ENCODE measurements at places on chromosomes 12 and 14. TPM values are rescaled to one million over a fixed set of nuclear protein-coding genes. Genes with fewer than 3 reads are reported as not detected.
A peak's percentile ranks its signal among the peaks of the same experiment; 100 is the strongest.

Gene STYK1
- not detected for polyA plus RNA-seq

DNA sequence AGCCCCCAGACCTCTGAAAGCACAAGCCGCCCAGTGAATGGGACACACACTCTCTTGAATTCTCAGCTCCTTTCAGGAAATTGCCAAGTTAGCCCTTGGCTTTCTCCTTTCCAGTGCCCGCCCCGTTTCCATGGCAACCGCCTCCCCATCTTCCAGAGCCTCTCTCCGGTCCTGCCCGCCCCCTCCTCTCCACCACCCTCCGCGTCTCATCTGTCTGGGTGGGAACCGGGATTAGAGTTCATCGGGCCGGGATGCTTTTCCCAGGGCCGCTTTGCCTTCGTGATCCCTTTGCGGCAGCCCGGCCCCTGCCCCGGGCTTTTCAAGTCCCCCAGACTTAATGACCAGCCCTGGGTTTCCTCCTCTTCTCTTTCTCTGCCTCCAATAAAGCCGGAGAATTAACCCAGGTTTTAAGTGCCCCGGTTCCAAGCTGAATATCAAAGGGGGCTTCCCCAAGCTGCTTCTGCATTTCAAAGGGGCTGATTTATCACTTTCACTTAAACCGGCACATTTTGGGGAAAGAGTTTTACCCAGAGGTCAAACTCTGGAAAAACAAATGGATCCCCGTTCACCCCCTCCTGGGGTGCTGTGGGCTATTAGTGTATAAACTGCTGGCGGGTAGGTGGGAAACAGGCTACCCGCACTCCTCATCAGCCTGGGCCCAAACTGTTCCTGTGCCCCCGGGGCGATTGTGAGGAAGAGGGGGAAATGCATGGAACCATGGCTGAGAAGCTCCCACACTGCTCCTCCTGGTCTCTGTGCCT lies 101.7 kb downstream of the ZFP36L1 start:
- DNase-seq = no peak
- no peaks in the 10 kb centered on the region for H3K36me3 ChIP-seq
- no peak overlapping the region for H3K27ac ChIP-seq

GRCh38 chr14:65002586-65003210 lies 16.0 kb downstream of the FNTB start:
- H3K4me1 ChIP-seq = peaks cover 19% of the 10 kb centered on the region
- H3K36me3 ChIP-seq = peaks cover 37% of the 10 kb centered on the region
- no peaks in the 10 kb centered on the region for H3K27me3 ChIP-seq
- H3K27ac ChIP-seq = peak overlapping the region; percentile 59

DNA sequence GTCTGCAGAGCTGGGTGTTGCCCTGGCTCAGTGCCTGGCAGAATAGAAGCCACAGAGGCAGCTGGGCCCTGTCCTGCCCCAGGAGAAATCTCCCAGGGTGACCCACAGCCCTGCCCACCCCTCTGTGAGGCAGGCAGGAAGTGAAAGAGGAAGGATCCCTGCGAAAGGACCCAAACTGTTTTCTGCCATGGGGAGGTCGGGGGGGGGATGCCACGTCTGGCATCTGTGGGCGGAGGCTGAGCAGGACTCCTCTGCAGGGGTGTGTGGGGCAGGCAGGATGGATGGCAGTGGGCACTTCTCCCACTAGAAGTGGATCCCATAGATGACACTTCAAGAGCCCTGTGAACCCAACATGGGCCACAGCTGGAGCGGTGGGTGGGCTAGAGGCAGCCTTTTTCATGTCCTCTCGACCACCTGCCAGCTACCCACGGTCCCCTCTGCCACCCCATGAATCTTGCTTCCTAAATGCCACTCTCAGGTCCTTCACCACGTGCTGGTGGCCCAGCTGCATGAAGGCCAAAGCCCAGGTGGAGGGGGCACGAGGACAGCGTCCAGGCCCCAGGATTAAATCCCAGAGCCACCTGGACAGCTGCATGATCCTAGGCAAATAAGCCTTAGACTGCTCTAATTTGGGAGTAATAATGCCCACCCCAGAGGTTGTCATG lies 3.6 kb downstream of the PAPLN start:
- no peak overlapping the region for H3K27ac ChIP-seq
- H3K27me3 ChIP-seq = peaks cover 27% of the 10 kb centered on the region

Measured in CD14-positive monocyte (primary cell).